ENCODE measurements at places on chromosomes 1 and 21.

DNA sequence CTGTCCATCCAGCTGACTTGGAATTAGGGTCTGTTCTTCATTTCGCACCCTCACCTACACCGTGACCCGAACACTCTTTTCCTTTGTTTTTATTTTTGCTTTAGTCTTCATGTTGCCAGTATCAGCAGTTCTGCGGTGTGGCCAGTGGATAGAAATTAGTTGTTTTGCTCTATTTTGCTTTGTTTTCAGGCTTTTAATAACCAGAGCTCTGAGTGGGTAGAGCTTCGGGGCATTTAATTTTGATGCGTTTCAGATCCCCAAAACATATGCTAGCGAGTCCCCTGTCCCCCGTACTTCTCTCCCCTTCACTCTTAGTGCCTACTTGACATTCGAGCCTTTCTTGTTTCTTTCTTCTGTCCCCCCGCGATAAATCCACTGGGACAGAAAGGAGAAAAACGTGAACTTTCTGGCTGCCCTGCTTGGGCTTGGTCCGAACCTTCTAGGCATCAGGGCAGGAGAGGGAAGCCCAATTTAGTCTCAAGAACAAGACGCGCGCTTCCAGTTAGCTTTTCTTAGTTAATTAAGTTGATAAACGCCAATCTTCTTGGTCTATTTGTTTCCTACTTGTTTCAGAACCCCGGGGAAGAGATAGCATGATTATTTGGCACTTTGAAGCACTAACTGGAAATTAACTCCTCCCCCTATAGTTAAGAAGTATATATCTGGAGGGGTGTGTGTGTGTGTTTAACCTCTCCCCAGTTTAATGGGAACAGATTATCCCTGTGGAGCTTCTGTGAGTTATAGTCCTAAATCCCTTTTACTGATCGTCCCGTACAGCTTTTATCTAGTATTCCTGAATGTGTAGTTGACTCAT is 839 bp downstream of the SWT1 start:
- DNase-seq: no peak

GRCh38 chr1:87897481-87897880 is 568.8 kb downstream of the LMO4 start:
- DNase-seq: no peak

DNA sequence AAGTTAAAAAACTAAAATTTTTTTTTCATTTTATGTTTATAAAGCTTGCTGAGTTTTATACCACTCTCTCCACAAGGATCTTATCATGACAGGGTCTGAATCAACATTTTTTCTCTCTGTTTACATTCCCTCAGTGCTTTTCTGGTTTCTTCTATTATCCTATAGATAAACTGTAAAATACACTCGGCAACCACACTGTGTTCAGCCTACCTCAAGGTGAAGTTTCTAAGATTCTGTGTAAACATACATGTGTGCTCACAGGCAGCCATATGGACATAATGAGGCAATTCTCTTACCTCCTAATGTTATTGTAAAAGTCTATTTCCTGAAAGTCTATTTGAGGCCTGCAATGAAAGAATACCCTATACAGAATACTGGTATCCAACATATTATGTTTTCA is 114.6 kb downstream of the NTPCR start:
- DNase-seq: no peak

GRCh38 chr1:111873460-111874030 is 115.9 kb downstream of the KCND3 start:
- DNase-seq: no peak

DNA sequence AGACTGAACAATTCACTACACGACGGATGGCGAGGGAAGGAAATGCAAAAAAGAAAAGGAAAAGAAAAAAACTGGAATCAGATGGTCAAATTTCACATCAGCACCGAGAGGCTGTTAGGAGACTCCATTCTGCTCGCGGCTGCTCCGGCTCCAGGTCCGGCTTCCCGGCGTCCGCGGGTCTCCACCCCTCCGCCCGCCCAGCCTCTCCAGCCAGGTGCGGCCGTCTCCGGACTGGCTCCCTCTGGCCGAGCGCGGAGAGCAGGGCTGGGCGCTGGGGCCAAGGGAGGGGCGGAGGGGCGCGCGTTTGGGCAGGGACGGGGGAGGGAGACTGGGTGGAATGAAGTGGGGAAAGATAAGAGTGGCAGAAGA is 332 bp downstream of the KCNJ6 start:
- DNase-seq: no peak

DNA sequence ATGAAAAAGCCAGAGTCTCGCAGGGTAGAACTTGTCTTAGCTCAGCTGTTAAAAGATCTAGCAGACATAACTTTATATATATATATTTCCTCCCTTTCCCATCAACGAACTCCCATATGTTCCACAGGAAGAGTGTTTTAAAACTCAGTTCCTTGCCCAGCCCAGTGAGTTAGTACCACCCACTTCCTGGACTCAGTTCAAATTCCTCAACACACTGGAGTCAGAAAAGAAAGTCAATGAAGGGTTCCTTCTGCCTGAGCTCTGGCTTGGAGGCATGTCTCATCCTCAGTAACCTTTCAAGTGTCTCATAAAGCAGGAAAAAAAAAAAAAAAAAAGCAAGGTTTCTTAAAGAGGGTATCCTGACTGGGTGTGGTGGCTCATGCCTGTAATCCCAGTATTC is 15.6 kb downstream of the TPM3 start:
- DNase-seq: no peak

DNA sequence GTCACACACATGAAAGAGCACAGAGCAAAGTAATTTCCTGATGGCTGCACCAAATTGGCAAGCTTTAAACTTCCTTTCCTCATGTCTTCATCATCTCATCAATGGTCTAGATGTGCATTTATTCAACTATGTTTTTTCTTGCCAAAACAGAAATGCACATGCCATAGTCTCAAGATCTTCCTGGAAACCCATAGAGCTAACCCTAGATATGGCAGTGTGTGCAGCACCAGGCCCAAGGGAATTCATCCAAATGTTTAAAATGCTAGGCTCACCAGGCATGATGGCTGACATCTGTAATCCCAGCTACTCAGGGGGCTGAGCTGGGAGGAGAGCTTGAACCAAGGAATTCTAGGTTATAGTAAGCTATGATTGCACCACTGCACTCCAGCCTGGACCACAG is 31.2 kb upstream of the PALMD start:
- DNase-seq: no peak

DNA sequence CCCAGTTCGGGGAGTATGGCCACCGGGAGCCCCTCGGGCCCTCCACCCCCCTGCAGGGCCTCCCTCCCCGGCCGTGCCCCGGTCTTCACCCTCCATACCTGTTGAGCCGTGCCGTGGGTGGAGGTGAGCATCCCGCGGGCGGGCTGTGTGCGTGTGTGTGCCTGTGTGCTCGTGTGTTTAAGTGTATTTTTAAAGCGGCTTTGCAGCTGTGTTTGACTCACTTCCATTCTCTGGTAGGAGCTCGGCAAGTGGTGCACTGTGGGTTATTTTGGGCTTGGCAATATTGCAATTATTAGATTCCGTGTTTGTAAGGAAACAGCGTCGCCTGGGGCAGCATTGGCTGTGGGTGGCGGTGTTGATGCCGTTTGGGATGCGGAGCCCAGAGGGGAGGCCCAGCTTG is 20.3 kb upstream of the PLCH2 start:
- DNase-seq: no peak

GRCh38 chr1:3320246-3321152 is 134.0 kb upstream of the ARHGEF16 start:
- DNase-seq: no peak

DNA sequence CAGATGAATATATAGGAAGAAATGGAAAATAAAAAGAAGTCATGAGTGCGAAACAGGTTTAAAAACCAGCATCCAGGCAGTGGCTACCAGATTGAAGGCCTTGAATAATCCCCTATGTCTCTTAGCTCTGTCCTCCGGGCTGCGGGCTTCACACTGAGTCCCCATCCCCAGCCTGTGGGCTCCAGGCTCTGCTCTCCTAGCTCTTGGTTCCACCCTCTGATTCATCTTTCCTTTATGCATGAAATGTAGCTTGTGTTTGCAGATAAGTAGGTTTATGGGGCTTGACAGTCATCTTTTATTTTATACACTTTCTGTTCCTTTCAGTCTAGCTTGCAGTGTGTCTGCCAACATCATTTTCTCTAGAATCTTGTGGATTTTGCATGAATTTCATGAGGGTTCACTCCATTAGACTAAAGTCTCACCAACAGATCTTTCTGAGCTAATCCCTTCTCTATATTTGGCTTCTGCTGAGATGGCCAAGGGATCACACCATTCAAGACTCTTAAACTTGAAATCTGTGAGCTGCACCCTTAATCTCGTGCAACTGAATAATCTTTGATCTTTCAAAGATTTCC is 174.5 kb downstream of the PLPPR4 start:
- no peak for DNase-seq

GRCh38 chr1:201883786-201884185 is 4.9 kb upstream of the SHISA4 start:
- no peak for DNase-seq

GRCh38 chr1:27811741-27812500 is 18.7 kb upstream of the PPP1R8 start:
- DNase-seq: no peak

GRCh38 chr1:247338723-247339275 is 7.1 kb upstream of the ZNF496 start:
- DNase-seq: no peak

DNA sequence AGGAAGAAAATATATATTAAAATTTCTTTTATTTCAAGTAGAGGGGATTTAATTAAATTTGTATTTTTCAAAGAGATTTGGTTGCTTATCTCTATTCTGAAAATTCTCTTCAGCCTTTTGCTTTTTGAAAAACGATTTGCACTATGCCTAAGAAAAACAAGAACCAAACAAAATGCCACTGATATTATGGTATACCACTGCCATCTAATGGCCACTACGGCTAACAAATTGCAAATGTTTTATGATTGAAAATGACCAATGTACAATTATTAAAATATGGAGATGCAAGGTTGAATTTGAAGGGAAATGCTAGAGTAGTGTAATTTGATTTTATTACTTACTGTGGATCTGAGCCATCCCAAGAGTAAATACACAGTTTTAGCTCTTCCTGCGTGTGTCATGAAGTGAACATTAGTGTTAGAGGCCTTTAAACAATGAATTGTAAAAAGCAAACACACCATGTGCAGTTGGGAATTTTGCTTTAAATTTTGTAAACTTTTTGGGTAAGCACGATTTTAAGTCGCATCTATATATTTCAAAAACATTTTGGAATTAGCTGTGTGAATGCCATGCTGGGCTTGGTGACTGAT is 137.4 kb upstream of the USP25 start:
- peak; percentile 45 for DNase-seq

DNA sequence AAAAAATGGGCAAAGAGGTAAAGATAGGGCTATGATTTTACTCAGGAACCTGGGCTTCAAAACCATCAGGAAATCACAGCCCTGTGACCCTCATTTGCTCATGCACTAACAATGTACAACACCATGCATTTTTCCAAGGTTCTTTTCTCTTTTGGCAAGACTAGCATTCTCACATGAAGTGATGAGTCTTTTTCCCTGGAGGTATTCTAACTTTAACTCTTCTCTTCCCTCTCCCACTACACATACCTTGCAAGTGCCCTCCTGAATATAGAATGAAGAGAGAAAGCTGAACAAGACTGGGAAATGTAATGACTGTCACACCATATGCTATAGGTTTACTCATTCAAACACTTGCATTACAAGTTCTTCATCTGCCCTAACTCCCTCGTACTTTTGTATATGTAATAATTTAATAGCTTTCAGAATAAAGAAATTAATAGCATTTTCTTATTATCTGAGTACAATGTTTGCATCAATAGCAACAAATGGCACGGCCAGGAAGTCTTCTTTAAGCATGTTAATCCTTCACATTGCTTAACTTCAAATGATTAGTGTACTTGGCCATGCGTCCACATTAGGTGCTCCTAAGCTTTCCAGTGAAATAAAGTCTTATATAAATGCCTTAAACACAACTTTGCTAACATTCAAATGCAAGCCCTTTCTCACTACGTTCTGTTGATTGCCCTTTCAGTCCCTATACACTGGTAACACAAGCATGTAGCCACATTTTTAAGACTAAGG is 1.8 kb downstream of the NIBAN1 start:
- no peak for DNase-seq

GRCh38 chr1:230186003-230186863 is 119.2 kb downstream of the GALNT2 start:
- DNase-seq: no peak

GRCh38 chr21:36535618-36536241 is 55.8 kb upstream of the CLDN14 start:
- DNase-seq: no peak

GRCh38 chr1:217244971-217245370 is 385.9 kb downstream of the GPATCH2 start:
- no peak for DNase-seq

DNA sequence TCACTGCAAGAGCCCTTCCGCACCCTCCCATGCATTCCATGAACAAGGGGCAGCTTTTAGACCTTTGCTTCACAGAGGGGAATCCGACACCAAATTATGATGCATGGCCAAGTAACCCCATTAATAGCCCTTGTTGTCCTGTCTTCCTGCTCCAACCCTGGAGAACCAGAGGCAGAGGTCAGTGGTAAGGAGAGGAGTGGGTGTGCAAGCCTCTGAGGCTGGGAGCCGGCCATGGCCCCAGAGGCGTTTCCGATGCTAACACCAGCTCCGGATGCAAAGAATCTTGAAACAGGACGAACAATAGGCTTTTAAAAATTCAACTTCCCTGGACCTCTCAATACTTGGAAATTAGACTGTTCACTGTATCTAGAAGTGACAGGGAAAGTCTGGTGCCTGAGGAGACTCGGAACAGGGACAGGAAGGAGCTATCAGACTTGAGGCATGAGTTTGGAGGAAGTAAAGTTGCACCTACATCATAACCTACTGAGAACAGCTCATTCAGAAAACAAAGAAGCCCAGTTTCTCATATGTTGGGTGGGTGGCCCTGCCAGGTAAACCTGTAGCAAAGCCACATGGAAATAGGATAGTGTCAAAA is 101.2 kb upstream of the ERG start:
- no peak for DNase-seq

GRCh38 chr21:32604464-32604863 is 7.7 kb downstream of the CFAP298 start:
- no peak for DNase-seq

GRCh38 chr1:43856188-43856587 is 77.4 kb upstream of the ARTN start:
- no peak for DNase-seq

DNA sequence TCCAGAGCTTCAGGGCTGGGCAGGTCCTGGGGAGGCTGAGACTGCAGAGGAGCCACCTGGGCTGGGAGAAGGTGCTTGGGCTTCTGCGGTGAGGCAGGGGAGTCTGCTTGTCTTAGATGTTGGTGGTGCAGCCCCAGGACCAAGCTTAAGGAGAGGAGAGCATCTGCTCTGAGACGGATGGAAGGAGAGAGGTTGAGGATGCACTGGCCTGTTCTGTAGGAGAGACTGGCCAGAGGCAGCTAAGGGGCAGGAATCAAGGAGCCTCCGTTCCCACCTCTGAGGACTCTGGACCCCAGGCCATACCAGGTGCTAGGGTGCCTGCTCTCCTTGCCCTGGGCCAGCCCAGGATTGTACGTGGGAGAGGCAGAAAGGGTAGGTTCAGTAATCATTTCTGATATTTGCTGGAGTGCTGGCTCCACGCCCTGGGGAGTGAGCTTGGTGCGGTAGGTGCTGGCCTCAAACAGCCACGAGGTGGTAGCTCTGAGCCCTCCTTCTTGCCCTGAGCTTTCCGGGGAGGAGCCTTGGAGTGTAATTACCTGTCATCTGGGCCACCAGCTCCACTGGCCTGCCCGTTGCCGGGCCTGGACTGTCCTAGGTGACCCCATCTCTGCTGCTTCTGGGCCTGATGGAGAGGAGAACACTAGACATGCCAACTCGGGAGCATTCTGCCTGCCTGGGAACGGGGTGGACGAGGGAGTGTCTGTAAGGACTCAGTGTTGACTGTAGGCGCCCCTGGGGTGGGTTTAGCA is 9.3 kb downstream of the MYBPH start:
- DNase-seq: no peak
